ENCODE measurements at places on chromosomes 16 and 17.

DNA sequence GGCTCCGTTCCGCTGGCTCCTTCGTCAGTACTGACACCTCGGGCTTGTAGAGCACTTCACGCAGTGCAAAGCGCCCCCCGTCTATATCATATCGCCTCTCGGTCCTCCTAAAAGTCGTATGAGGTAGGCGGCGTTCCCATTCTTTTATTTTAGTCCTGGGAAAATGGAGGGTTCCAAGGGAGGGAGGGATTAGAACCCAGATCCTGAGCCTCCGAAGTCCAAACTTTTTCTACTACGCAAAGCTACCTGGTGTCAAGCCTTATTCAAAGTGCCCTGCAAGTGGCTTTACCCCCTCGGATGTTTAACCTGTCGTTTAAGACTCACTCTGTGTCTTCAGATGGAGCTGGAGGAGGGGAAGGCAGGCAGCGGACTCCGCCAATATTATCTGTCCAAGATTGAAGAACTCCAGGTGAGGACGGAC lies 348 bp upstream of the FTSJ3 start:
- DNase-seq: peak; percentile 9

DNA sequence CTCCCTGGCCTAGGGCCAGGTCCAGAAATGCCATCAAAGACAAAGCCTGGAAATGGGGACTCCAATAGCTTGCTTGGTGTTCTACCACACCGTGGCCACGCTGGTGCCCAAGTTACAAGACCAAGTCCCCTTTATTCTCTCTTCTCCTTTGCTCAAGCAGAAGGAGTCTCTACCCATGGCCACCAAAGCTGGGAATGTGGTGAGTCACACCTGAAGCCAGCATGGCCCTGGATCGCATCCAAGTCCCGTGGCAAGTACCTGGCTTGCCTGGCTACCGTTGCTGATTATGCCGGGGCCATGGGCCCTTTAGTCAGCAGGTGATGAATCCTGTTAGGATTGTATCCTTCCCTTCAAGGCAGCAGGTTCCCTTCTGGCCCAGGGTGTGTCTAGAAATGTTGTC lies 260.0 kb downstream of the HAPSTR1 start:
- no peak for DNase-seq

DNA sequence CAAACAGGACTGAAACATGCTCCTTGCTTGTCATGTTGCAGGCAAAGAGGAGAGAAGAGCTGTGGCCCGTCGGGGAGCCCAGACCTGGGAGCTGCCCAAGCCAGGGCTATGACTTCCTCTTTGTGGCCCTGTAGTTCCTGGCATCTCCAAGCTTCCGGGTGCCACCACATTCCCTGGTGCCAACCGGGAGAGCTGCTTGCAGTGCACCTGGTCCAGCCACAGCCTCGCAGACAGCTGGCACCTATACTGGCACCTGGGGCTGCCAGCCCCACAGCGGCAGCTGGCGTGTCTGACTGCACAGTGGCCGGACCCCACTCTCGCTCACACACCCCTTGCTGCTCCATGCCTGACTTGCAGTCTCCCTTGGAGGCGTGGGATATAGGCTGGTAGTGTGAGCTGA lies 37.1 kb upstream of the FOXJ1 start:
- no peak for DNase-seq

DNA sequence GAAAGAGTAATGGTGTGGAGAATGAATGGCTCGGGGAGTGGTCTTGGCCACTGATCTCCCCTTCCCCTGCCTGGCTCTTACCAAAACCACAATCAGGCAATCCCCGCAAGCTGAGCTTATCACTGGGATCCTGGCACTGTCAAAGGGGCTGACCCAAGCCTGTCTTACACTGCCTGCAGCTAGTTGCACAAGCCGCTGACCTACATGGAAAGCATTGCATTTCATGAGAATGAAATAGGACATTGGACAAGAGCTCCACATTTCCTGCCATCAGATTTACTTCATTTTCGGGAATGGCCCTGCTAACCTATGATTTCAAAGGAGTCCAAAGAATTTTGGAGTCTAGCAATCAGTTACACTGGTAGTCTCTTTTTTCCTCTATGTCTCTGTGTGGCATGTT lies 146.4 kb downstream of the PCTP start:
- no peak for DNase-seq

DNA sequence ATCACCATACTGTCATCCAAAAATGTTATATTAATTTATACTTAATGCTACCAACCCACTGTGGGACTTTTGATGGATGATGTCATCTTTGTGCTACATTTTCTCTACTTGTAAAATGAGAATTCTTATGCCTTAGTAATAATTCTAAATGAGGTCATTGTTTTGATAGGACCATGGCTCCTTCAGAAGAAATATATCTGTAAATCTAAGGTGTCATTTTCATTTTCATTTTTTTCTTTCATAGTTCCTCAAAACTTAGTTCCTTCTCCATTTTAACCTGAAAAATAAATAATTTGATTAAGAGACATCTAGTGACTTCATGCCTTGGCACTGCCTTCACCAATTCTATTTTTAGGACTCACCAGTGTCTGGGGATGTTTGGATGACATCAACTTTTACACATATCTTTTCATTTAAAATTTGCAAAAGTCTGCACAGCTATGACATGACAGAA lies 48.7 kb downstream of the GPRC5B start:
- DNase-seq: no peak
